ENCODE measurements at places on chromosomes 6 and 20.

GRCh38 chr6:52534966-52535390 is 41.9 kb downstream of the TRAM2 start:
- no peak for DNase-seq

DNA sequence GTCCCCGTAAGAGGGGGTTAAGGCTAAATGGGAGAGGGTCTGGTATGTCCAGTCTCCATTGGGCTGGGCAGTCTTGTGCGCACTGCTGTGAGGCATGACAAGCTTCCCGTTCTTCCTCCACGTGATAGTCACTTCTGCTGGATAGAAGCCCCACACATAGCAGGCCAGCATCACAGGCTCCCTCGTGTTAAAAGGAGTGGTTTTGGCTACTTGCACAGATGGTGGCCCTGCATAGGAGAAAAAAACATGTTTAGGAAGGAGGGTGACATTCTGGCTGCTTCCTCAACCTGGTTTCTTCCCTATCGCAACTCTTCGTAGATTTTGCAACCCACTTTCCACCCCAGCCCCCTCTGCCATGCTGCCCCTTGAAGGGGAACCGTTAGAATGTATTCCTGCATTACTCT is 3.6 kb downstream of the HLA-DMB start:
- no peak for DNase-seq

DNA sequence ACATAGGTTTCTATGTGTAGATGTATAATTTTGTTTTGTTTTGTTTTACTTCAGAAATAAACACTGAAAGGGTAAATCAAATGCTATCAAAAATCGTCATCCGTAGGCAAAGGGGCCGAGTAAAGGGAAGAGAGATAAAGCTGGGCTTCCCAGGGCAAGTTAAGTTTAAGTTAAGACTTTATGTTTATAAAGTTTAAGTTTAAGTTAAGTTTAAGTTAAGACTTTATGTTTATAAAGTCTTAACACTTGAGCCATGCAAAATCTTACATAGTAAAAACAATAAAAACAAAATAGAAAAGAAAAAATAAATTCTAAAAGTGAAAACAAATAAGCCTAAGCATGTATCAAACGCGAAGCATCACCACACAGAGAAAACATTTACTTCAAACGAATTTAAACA is 216.1 kb upstream of the SYNDIG1 start:
- no peak for DNase-seq

GRCh38 chr20:55160996-55161395 is 685.6 kb downstream of the DOK5 start:
- no peak for DNase-seq

GRCh38 chr6:119612176-119612891 is 262.8 kb upstream of the MAN1A1 start:
- DNase-seq, result no peak

GRCh38 chr20:33622705-33623365 is 39.3 kb upstream of the C20orf144 start:
- no peak for DNase-seq

DNA sequence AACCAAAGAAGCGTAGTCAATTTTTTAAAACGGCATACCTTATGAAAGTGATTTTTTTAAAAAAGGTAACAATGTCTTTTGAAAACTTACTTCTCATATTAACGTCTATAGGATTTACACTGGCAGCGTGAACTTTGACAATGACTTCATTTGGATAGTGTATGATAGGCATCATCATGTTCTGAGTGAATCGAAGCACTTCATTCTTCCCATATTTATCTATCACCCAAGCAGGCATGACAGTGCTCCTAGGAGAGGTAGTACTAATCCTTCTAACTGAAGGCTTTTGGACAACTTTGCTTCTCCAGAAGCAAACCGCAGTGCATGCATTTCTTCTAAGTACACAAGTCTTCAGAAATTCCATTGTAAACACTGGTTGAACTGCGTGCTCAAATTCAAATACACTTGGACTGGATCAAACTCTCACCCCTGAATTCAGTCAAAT is 618 bp downstream of the RTN4IP1 start:
- no peak for DNase-seq

DNA sequence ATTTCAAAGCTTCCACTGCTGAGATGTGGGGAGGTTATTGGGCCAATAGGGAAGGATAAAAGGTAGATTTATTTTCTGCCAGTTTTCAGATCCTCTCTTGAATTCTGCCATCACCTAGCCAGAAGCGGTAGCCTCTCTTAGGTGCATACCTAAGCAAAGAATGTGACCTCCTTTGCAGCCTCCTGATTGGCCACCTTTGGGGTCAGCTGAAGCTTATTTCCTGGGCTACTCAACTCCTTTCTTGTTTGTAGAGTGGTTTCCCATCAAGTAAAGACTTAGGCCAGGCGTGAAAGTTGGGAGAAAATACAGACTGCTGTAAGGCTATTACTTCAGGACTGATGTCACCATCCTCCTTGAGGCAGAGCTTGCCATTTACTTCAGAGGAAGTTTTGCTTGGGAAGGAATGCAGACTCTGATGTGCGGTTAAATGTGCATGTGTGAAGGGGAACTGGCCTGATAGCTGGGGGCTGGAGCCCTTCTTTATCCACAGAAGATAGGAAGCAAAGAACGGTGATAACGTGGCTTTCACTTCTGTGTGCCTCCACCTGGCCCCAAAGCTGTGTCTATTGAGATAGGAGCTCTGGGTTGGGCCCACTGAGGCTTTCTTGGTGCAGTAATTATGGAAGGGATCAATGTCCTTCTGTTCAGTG is 70.1 kb downstream of the TRMT11 start:
- DNase-seq, result no peak

DNA sequence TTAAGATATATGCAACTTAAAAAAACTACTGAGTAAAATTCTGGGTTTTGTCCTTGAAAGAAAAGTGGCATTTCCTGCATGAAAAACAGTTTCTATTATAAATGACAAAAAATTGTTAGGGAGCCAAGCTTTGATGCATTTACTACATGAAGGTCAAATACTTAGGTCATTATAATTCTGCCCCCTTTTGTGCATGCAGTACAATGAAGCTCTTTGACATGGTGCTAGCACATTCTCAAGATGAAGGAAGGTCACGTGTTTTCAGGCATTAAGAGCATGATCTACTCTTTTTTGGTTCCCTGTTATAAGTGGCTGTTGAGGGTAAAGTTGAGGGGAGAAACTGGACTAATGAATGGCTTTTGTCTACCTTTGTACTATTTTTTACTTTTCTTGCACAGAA is 72.7 kb downstream of the FOXO3 start:
- no peak for DNase-seq

GRCh38 chr6:168333491-168333890 is 13.9 kb upstream of the DACT2 start:
- no peak for DNase-seq

GRCh38 chr6:167954151-167954550 is 43.3 kb upstream of the KIF25 start:
- no peak for DNase-seq

GRCh38 chr6:125302840-125303511 is 1.2 kb upstream of the HDDC2 start:
- DNase-seq, result no peak

GRCh38 chr6:95768539-95768938 is 191.2 kb downstream of the MANEA start:
- DNase-seq, result peak; percentile 29

DNA sequence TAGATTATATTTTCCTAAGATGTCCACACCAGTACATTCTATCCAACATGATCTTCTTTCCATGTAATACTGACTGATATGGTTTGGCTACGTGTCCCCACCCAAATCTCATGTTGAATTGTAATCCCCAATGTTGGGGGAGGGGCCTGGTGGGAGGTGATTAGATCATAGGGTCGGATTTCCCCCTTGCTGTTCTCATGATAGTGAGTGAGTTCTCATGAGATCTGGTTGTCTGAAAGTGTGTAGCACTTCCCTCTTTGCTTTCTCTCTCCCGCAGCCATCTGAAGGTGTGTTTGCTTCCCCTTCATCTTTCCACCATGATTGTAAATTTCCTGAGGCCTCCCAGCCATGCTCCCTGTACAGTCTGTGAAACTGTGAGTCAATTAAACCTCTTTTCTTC is 12.2 kb upstream of the HBS1L start:
- no peak for DNase-seq

DNA sequence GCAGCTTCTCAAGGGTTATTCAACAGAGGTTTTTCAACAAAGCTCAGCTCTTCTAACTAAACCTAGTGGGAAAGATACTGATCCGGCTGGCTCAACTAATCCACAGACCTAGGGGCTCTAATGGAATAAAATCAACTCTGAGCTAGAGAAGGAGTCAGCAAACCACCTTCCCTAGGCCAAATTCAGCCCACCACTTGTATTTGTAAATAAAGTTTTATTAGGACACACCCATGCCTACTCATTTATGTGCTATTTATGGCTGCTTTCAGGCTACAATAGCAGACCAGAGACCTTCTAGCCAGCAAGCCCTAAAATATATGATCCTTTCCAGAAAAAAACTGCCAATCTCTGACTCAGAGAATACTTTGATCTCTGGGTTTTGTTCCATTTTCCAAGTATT is 6.0 kb upstream of the RAB22A start:
- no peak for DNase-seq

GRCh38 chr6:144155529-144155928 is 5.2 kb downstream of the STX11 start:
- DNase-seq, result no peak

- no peak for DNase-seq
These were observed 10.4 kb upstream of the TNFRSF6B start for GRCh38 chr20:63686094-63686491.

DNA sequence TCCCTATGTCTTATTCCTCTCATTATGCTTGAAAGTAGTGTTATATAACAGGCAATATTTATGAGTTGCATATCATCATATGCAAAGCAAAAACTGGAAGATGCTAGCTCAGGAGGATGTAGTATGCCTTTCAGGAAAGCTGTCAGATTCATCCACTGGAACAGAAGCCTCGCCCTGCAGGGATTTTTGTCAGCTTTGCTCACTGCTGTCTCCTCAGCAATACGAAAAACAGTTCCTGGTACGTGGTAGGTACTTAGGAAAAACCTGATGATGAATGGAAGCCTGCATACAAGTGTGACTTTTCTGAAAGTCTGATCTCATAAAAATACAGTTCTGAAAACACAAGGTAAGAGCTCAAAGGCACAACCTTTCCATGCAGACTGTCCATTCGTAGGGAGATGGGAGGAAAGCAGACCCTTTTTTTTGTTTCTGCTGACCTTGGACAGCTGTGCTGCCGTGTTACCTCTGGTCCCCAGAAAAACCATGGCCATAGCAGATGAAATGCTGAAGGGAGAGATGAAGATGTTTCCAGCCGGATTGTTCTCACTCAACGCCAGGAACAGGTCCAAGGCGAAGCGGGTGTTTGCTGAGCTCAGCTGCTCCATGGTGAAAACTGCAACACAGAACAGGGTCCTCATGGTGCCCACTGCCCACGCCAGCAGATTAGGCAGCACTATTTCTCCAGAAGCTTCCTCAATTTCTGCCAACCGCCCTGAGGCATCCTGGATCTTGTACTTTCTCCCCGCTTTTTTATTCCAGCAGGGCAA is 1.5 kb downstream of the SERPINB1 start:
- no peak for DNase-seq

DNA sequence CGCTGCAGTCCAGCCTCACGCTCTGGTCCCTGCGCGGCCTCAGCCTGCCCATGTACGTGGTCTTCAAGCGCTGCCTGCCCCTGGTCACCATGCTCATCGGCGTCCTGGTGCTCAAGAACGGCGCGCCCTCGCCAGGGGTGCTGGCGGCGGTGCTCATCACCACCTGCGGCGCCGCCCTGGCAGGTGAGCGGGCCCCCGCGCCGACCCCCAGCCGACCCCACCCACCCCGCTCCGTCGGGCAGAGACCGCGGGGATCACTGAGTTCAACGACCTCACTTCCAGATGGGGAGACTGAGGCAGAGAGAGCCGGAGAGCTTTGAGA is 545 bp downstream of the SLC35D3 start:
- no peak for DNase-seq

- no peak for DNase-seq
These were observed 67.8 kb upstream of the RALGAPA2 start for GRCh38 chr20:20780127-20780824.

DNA sequence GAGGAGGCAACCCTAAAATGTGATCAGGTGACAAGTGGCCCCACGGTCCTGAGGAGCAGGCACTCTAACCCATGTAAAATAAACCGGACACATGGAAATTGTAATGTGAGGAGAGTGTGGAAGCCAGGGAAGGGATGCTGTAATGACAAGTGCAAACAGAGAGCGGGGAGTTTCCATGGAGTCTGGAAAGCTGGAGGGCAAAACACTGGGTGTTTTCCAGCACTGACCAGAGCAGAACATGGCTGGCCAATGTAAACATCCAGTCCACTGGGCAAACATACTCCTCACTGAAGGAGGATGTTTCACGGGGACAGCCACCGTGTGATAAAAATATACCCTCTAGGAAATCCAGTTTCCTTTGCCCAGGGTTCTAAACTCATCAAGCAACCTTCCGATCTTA is 219.0 kb upstream of the JARID2 start:
- DNase-seq, result no peak

GRCh38 chr6:39997101-39997635 is 62.9 kb upstream of the MOCS1 start:
- no peak for DNase-seq

DNA sequence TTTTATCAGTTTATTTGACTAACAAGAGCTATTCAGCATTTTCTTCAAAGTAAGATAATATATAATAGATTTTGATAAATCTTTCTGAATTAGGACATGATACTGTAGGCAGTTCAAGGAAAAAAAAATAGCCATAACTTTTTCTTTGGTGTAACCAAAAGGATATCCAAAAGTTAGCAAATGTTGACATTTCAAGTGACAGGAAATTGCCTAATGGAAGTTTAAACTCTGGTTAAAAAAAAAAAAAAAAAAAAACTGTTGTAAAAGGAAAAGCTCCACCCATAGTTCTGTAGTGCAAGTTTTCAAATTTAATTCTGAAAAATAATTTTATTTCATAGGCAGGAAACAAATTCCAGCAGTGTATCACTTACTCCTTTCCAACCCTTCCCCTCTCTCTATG is 18.8 kb downstream of the HEBP2 start:
- no peak for DNase-seq

- DNase-seq, result no peak
These were observed 15.5 kb upstream of the CLDN20 start for GRCh38 chr6:155248008-155249001.

GRCh38 chr20:49691818-49692568 is 21.7 kb downstream of the B4GALT5 start:
- no peak for DNase-seq

- no peak for DNase-seq
These were observed 11.1 kb downstream of the CTNNBL1 start for GRCh38 chr20:37704955-37705354.

DNA sequence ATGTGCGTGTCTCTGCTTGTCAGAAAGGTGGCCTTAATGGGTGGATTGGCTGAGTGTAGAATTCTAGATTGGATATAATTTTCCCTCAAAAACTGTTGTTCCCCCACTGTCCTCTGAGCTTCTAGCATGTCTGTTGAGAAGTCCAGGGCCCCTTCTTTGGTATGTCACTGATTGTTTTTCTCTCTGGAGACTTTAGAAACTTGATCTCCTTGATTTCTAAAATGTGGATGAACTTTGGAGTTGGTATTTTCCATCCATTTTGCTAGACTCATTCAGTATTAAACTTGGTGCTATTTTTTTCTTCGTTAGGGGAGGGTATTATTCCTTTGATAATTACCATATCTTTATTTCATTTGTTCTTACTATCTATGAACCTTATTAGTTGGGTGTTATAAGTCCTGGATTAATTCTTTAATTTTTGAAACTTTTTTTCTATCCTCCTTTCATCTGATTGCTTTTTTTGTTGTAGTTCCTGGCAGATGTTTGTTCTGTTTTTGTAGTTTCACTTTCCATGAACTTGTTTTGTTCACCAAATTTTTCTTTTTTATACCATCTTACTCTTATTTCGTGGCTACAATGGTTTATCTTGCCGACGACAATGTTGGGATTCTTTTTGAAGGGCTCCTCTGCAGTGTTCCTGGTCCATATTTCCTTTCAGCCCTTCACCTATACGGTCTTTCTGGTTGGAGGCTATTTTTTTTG is 68.4 kb downstream of the ARID1B start:
- DNase-seq, result no peak

All from WERI-Rb-1 (cell line).